Activated T-cell treated with anti-CD3 and anti-CD28 coated beads for 48 hours (primary cell): ENCODE measurements at places on chromosomes 11 and 22.

GRCh38 chr11:15473954-15474837 lies 359.5 kb downstream of the INSC start:
- no peak for DNase-seq

- no peak for DNase-seq
Observed at GRCh38 chr11:101914341-101914737, 471 bp upstream of the CEP126 start.

- no peak for DNase-seq
Observed at GRCh38 chr11:61546663-61547062, 34.2 kb downstream of the SYT7 start.

DNA sequence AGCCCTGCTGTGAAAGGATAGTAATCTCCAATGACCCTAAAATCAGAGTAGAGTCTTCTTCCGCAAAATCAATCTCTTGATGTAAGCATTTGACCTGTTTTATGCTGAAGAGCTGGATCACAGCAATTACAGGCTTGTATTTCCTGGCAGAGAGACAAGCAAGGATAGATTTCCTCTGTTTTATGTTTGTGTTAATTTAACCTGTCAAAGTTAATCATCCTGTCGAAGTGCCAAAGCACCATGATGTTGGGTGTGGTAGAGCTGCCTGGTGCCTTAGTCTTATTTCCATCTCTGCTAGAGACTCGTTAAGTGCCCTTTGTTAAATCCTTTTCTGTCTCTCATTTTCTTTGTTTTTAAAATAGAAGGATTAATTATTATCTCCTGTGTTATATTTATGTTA lies 248.1 kb downstream of the CNTN5 start:
- no peak for DNase-seq

- DNase-seq = no peak
Observed at GRCh38 chr11:10400856-10401255, 54.2 kb upstream of the AMPD3 start.

DNA sequence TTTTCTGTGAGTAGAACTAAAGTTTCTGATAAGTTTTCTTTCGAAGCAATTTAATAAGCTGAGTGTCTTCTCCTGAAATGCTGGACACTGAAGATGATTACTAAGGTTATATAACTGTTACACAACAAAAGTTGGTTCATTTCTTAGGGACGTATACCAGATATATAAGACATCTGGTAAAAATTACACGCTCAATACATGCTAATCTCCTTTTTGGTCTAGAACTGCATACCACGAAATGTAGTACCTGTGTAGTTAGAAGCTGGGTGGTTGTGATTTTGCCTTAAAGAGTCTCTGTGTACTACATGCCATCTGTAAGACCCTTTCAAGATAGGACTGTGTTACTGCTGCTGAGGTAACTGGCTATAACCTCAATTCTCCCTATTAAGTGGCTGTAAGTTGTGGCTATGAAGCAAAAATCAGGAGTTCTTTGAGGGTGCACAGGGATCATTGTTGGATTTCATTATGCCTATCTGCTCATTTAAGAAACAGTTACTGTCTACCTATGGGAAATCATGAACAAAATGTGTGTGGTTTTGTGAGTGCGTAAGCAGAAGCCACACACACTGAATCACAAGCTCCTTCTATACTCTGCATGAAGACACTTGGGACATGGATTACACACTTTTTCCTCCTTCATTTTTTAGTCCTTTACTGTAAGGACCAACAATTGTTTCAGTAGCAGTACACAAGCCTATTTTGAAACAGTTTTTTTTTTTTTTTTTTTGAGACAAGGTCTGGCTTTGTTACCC lies 195.9 kb downstream of the SWAP70 start:
- no peak for DNase-seq

- DNase-seq = no peak
Observed at GRCh38 chr11:10324474-10324873, 19.6 kb downstream of the ADM start.

DNA sequence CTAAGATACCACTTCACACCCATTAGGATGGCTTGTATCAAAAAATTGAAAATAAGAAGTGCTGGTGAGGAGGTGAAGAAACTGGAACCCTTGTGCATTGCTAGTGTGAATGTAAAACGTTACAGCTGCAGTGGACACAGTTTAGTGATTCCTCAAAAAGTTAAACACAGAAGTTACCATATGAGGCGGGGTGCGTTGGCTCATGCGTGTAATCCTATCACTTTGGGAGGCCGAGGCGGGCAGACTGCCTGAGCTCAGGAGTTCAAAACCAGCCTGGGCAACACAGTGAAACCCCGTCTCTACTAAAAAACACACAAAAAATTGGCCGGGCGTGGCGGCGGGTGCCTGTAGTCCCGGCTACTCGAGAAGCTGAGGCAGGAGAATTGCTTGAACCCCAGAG lies 43.5 kb downstream of the SGSM3 start:
- DNase-seq = no peak

- no peak for DNase-seq
Observed at GRCh38 chr11:119181677-119182412, 3.4 kb upstream of the NHERF4 start.

DNA sequence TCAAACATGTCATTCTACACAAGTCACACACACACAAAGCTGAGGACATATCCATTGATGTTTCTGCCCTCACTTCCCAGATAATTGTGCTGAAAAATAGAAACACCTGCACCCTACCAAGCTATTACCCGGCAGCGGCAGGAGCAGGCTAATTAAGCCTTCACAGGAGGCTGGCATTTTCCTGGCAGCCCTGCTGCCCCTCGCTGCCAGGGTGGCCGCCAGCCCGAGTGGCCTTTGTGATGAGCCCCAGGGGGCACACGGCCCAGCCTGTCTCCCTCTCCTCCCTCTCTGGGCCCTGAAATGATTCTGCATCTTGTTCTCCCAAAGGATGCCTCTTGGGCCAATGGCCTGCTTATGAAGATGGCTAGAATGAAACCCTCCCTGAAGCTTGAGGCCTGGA lies 76.2 kb upstream of the TP53I11 start:
- DNase-seq = no peak

DNA sequence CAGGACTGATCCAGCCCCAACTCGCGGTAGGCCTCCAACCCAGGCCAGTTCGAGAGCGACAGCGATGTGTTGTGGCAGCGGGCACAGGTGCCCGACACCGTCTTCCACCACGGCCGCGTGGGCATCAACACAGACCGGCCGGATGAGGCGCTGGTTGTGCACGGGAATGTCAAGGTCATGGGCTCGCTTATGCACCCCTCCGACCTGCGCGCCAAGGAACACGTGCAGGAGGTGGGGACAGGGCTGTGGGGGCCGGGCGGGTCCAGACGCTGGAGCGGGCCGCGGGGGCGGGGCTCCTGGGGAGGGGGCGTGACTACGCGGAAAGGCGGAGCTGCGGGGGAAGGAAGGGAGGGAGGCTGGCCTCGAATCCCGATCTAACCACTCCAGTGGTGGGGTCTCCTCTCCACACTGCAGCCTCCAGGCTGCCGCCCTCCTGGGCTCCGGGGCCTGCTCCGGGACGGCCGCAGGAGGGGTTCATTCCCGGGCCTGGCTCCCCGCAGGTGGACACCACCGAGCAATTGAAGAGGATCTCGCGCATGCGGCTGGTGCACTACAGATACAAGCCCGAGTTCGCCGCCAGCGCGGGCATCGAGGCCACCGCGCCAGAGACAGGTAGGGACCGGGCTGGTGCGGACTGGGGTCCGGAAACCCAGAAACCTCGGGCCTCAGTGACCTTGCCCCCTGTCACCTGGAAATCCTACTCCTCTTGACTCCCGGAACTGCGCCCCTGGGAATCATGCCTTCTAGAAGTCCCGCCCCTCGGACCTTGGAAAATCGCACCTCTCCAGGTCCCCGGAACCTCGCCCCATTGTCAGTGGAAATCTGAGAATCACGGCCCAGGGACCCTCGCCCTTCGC lies 14.9 kb downstream of the TMEM258 start:
- DNase-seq = peak; percentile 40

GRCh38 chr22:44963832-44964721 lies 45.7 kb downstream of the PHF21B start:
- DNase-seq = no peak

- no peak for DNase-seq
Observed at GRCh38 chr11:77035580-77035979, 1.4 kb downstream of the B3GNT6 start.

- no peak for DNase-seq
Observed at GRCh38 chr11:69308491-69308911, 14.5 kb downstream of the MYEOV start.

DNA sequence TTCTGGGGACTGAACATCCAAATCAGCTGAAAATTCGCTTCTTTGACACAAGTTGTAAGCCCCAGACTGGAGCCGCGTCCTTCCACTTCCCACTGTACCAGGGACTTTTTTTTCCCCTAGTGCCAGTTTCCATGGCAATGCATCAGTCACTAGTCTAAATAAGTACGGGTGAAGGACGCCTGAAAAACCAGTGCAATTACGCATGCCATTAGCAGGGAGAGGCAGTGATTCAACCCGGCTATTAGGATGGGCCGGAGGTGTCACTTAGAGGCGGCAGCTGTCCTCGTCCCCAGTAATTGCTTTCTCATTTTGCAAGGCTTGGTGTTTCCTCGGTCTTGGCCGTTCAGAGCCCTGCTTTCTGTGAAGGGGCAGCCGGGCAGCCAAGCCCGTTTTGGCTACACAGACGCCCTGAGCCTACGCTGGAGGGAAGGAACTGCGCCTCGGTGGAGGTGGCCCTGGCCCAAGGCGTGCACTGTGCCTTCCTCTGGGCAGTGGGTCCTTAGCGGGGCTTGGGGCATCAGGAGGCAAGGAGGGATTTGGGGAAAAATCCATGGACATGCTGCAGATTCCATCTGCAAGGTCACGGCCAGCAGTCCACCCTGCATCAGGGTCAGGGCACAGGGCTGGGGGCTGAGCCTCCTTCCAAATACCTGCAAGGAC lies 319.7 kb downstream of the CTTN start:
- DNase-seq = no peak

DNA sequence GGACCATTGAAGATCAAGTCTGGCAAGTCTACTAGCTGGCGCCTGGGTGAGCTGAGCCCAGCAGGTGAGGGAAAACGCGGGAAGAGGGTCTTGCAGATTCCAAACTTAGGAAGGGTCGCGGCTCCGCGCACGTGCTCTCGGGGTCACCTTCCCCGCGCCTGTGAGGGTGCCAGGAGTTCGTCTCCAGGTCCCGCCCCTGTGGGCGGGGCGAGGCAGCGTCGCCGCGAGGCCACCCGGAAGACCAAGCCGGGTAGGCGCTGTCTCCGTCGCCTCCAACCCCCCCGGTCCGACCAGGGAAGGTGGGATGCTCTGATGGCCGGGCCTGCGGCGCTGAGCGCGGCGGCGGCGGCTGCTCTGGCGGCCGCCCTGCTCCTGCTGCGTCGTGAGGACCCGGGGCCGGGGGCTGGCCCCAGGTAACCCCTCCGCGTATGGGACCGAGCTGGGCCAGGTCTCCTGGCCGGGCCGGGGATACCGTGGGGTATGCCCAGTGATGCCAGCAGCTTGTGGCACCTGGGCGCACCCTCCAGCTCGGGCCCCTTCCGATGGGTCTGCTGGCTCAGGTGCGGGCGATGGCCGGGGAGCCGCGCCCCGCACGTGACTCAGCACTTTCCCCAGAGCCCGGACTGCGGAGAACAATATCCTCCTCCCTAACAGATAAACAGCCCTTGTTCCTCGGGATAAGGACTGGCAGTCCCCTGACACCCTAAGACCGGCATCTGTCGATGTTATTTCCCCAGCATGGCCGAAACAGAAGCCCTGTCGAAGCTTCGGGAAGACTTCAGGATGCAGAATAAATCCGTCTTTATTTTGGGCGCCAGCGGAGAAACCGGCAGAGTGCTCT lies at the start of gene HTATIP2:
Gene HTATIP2 (plus strand): TSS at position 215 of the 841 bp plus-strand sequence. CDS start 524 bp downstream, at position 739.
- DNase-seq = peak; percentile 70

DNA sequence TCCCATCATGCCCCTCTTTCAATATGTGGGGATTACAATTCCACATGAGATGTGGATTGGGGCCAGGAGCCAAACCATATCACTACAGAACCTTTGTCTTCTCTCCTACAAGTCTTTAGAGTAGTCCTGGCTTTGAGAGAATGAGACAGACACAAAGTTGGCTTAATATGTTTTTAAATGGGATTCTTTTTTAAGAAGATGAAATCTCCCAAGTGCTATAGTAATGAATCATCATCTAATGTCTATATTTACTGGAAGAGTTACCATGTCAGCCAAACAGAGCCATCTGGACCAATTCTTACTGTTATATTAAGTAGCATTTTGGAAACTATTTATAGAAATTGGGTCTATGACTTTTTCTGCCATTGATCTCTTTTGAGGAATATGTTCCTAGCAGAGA lies 38.1 kb upstream of the CARD18 start:
- DNase-seq = no peak

GRCh38 chr11:3119141-3119821 lies 45.8 kb downstream of the OSBPL5 start:
- no peak for DNase-seq

DNA sequence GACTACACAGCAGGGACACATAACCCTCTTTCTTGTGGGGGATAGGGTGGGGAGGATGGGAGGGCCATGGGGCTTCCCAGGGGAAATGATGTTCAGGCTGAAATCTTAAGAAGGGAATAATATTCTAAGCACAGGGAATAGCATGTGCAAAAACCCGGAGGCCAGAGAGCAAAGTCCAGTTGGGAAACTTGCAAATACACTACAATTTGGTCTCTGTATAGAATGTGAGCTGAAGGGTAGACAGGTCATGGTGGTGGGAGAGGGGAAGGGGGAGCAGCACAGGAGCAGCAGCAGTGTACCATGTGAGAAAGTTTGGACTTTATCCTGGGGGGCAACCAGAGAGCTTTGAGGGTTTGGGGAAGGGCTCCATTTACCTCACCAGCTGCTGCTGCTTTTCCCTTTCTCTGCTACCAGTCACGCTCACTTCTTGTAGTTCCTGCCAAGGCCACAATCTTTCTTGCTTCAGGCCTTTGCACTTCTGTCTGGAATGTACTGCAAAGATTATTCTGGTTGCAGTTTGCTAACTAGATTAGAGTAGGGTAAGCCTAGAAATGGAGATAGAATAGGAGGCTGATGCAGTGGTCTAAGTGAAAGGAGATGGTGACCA lies 43.0 kb downstream of the KREMEN1 start:
- no peak for DNase-seq

- peak; percentile 21 for DNase-seq
Observed at GRCh38 chr22:32985899-32986765, 72.0 kb downstream of the SYN3 start.

DNA sequence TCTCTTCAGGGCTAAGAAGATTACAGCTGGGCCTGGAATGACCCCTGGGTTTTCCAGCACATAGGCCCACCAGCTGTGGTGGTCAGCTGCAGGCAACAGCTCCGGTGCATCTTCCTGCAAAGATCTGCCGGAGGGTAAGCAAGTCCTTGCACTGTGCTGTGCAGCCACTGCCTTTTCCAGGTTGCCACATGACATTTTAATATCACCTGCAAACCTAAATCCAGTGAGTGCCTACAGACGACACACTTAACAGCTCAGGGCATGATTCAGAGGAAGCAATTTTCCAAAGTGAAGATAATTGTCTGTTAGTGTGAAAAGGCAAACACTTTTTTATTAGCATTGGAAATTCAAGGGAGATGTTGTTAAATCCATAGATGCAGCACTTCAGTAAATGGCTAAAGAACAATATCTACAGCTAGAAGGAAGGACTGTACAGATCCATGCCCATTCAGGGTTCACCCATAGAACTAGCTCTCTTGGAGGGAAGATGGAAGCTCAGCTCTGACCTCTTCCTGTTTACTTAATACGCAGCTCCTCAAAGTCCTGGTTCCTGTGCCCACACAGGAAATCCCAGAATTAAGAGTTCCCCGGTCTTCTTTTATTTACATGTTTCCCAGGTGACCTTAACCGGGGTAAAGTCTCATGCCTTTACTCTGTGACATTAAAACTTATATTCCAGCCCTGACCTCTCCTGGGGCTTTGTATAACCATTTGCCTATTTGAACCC lies 13.3 kb upstream of the NRIP3 start:
- DNase-seq = no peak
